ENCODE measurements at places on chromosomes 6 and 20.

DNA sequence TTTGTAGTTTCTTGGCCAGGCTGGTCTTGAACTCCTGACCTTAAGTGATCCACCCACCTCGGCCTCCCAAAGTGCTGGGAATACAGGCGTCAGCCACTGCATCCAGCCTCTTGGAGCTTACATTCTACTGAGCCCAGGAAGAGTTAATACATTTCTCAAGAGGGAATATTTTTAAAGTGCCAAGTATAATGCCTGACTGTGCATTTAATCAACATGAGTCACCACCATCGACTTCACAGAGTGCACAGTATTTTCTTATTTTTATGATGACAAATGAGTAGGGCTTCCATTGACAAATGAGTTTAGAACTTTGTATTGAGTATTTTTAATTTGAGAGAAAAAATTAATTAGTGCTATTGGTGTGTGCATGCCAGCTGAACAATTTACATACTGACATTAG, 72.2 kb downstream of the SASH1 start:
- no peak for DNase-seq

DNA sequence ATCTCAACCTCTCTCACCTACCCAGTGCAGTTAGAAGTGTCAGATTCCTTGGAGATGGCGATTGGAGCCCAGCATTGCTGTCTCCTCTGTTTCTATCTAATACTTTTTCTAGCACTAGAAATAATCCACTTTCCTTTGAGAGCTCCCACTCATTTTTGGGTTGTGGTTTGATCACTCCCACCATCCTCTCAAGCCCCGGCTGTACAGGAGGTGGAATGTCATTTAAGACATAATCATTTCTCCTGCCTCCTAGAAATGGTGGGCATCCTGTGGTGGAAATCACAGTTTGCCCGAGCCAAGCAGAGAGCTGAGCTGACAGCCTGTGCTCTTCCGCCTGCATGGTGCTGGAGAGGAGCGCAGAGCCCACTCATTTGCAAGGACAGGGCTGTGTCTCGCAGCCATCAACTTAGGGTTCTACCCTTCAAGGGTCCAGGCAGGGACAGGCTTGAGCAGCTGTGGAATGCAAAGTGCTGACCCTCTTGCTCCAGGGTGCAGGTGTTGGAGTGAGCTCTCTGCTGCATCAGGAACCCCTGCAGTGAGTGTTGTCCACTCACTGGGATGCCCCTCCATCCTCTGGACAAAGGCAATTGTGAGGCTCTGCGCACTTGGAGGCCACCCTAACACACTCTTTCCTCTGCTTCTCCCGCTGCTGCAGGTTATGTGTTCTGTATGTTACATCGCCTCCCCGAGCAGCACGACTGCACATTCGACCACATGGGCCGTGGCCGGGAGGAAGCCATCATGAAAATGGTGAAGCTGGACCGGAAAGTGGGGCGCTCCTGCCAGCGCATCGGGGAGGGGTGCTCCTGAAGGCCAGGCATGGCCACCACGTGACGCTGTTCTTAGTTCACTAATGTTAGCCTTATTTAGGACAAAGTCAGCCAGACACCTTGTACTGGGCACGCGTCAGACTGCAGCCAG, 332.3 kb downstream of the ZFAND3 start:
- no peak for DNase-seq

DNA sequence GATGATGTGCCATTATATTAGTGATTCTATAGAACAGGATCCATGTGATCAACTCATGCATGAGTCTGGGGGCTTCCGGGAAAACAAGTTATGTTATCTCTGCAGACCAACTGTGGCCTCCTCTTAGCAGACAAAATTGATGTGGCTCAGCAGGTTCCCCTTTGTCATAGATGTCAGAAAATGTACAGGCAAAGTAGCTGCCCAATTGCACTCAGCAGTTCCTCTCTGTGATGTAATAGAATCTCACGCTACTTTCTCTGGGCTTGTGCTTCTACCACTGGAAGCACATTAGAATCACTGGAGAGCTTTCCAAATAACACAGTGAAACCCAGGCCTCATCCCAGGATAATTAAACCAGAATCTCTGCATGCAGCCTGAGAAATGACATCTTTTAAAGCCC, 253.1 kb downstream of the SLC24A3 start:
- peak; percentile 64 for DNase-seq

DNA sequence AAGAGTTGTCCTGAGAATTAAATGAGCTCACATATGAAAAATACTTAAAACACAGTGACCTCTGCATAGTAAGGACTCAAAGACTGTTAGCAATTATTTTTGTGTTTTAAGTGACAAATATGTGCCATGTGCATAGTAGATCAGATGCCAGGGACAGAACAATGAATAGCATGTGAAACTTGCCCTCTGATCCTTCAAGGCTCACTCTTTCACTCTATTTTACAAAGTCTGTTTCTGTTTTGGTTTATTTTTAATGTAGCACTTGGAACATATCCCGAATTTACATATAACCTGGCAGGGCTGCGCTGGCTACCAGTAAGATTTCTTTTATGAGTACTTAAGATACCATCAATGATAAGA, 135.5 kb upstream of the TNFAIP3 start:
- DNase-seq, result no peak

GRCh38 chr20:22905658-22906057, 129.5 kb upstream of the SSTR4 start:
- no peak for DNase-seq

GRCh38 chr20:54633374-54634355, 158.3 kb downstream of the DOK5 start:
- DNase-seq, result no peak

- DNase-seq, result peak; percentile 40
Measured at GRCh38 chr20:4815628-4816027, 93.9 kb downstream of the PRND start.

GRCh38 chr6:66628917-66629316, 921.9 kb upstream of the EYS start:
- DNase-seq, result peak; percentile 45

DNA sequence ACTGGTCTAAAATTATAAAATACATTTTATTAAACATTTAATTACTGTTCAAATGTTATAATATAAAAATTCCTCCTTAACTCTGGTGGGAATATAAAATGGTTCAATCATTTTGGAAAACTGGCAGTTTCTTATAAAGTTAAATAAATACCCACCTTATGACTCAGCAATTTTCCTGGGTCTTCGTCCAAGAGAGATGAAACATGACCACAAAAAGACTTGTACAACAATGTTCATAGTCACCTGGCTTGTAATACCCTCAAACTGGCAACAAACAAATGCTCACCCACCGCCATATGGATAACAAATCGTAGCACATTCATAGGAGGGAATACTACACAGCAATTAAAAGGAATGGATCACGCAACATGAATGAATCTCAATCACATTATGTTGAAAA, 66.0 kb upstream of the RIN2 start:
- no peak for DNase-seq

DNA sequence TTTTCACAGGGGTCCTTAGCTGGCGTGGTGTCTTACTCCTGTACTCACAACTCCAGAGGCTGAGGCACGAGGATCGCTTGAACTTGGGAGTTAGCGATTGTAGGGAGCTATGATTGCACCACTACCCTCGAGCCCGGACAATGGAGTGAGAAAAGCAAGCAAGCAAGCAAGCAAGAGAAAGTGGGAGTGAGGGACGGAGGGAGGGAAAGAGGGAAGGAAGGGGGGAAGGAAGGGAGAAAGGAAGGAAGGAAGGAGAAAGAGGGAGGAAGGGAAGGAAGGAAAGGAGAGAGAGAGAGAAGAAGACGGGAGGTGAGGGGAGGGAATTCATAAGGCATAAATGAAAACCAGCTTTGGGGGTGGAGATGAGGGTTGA, 120.5 kb downstream of the TRIM27 start:
- DNase-seq, result no peak

DNA sequence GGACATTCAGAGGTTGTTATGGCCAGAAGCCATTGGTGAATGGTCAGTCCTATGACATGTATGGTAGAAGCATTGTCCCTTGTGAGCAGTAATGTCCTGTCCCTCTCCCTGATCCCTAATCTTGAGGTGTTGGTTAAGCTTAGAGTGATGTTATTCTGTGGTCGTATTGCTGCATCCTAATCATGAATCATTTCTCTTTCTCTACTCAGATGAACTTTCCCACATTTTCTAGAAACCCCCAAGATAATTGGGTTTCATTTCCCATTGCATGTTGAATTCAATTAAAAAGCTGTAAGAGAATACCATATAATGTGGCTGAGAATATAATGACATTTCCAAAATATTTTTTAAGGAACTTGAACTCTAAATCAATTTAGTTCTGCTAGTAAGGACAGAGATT, 175.1 kb downstream of the PLCB4 start:
- no peak for DNase-seq

- no peak for DNase-seq
Measured at GRCh38 chr6:105209950-105210706, 30.3 kb upstream of the POPDC3 start.

DNA sequence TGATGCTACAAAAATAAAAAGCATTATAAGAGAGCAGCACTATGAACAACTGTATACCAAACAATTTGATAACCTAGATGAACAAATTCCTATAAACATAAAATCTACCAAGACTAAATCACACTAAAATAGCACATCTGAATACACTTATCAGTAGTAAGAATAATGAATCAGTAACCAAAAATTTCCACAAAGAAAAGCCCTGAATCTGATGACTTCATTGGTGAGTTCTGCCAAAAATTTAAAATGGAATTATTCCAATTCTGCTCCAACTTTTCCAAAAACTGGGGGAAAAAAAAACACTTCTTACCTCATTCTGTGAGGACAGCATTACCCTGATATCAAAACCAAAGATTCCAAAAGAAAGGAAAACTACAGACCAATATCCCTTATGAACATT, 206.2 kb downstream of the WDR27 start:
- no peak for DNase-seq

DNA sequence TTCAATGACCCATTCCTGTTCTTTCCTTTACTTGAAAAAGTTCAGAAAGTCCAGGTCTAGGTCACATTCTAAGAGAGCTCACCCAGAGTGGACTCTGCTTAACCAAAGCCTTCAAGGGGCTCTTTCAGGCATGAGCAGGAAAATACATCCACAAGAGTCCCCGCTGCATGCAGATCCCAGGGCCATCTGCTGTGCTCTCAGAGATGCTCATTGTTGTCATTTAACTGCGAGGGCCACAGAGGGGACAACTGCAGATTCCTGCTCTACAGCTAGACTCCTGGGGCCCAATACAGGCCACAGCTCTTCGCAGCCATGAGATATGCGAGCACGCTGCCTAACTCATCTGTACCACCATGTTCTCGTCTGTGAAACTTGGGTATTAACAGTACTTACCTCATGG, 295.6 kb upstream of the QKI start:
- no peak for DNase-seq

GRCh38 chr20:4951299-4951698, 50.0 kb downstream of the SLC23A2 start:
- no peak for DNase-seq

- no peak for DNase-seq
Measured at GRCh38 chr6:3244003-3244831, 14.5 kb upstream of the PSMG4 start.

GRCh38 chr6:160254467-160255312, 3.9 kb downstream of the SLC22A2 start:
- no peak for DNase-seq

- DNase-seq, result no peak
Measured at GRCh38 chr20:63930971-63931553, 25.2 kb downstream of the UCKL1 start.

DNA sequence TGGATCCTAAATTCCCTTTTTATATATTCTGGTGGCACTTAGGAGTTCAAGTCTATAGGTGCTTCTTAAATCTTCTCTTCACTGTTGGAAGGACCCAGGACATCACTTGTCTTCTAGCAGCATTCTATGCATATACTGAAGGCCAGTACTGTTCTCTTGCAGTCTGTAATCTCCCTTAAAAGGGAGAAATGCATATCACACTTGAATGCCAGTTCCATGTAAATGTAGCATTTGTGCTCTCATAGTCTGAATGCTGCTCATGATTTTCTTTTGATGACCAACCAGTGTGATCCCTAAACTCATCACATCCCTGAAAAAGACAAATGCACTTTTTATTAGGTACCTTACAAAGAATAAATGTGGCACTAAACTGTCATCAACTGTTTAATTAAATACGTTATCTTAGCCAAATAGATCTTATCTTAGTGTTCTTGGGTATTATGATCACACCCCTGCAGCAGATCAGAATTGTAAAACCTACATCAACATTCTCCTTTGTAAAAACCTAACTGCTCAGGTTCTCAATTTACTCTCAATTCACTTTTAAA, 176.1 kb downstream of the EPHA7 start:
- no peak for DNase-seq
